ENCODE measurements at places on chromosomes 13 and 19.

DNA sequence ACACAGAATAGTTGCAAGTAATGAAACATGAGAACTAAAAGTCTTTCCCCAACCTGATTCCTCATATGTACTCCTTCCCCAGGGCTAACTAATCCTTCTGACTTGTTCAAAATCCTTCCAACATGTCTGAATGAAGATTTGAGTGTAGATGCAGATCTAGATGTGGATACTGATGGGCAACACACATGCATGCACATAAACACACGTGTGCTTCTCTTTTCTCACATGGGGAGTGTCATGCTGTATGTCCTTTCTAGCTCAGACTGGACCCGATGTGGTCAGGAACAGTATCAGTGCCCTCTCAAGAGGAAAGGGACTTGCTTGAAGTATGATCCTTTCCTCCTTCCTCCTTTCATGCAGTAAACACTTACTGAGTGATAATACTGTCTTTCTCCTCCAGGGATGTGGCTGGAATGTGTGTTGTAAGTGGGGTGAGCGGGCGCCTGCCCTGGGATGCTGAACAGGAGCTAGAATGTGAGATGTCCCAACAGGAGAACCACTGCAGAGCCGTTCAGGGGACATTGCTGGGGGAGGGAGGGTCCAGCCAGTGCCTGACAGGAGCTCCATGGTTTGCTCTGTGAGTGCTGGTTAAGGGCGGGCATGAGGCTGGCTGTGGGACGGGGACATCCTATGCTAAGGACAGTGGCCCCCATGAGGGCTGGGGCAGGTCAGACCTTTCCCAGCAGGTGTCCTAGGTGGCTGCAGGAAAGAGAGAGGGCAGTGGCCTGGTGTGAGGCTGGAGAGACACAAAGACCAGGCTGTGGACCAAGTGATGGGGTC lies 146.9 kb downstream of the TEX29 start:
- no peak for DNase-seq

DNA sequence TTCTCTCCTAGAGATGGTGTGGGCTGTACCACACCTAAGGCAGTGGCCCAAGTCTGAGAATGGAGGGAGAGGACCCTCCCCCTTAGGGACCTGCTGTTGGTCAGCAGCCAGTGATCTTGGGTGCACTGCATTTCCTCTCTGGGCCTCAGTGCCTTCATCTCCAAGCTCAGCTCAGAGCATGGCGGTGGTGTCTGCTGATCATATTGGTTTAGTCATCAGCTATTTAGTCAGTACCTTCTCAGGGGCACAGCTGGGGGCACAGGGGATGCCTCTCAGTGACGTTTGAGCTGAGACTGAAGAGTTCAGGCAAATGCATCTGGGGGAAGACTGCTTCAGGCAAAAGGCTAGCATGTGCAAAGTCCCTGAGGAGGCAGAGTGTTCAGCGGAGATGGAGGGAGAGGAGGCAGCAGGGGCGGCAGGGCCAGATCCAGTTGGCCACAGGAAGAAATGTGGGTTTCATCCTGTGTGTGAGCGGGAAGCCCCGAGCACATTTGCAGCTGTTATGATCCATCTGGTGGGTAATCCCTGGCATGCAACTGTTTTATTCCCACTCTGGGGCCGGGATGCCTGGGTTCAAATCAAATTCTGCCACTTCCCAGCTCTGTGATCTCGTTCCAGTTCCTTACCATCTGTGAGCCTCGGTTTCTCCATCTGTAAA lies 15.7 kb upstream of the PGLS start:
- no peak for DNase-seq

- no peak for DNase-seq
Measured at GRCh38 chr19:39325778-39326665, 5.4 kb upstream of the LRFN1 start.

GRCh38 chr13:62524061-62524460 lies 1108.4 kb upstream of the PCDH20 start:
- DNase-seq, result no peak

- DNase-seq, result no peak
Measured at GRCh38 chr19:869245-870177, 10.0 kb downstream of the CFD start.

GRCh38 chr13:109249780-109250528 lies 536.4 kb downstream of the IRS2 start:
- no peak for DNase-seq

DNA sequence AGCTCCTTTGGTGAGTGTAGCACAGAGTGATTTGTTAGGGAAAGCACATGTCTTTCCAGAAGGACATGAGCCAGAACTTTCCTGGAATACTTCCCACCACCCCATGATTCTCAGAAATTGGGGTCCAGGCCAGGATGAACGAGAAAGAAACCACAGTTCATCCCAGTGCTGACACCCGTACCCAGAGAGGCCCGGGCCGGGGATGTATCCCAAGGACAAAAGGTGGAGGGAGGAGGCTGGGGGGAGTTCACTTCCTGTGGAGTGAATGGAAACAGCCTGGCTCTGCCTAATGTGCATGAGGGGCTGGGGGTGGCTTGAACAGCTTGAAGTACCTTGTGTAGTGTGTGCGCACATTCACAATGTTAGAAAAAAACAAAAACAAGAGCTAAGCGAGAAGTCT lies 47.5 kb downstream of the CDADC1 start:
- DNase-seq, result no peak

- DNase-seq, result no peak
Measured at GRCh38 chr19:13347367-13347766, 158.9 kb downstream of the CACNA1A start.

- DNase-seq, result no peak
Measured at GRCh38 chr13:68608147-68608546, 1378.0 kb upstream of the PCDH9 start.

DNA sequence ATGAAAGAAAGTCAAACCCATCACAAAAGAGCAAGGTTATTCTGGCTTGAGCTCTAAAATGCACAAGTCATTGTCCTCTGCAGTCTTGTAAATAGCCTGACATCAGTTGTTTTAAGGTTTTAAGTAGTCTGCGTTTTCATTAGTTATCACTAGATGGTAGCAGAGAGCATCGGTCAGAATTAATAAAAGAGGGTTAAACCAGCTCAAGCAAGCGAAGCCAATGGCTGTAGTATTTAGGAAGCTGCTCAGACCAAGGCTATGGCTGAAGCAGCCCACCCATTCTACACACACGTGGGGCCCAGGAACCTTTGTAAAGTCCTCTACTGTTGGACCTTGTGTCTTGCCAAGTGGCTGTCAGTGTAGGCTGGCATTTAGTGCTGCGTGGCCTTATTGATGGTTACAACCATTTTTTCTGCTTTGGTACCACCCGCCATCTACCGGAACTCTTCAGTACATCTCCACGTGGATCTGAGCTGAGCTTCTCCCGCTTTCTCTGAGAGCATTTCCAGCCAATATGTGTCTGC lies 13.3 kb upstream of the ZNF57 start:
- DNase-seq, result no peak

DNA sequence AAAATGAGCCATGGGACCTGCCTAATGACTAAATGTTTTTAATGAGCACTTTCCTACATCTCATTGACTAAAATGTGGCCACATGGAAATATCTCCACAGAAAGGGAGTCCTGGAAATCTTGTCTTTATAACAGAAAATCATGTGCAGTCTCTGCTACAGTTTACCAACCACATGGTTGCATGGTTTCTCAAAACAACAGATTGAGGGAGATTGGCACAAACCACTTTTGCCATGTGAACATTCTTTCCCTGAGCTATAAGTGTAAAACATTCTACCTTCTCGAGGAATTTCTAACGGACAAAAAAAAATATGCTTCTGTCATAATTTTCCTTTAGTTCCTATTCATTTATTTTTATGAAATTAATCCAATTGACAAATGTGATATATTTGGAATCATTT lies 218.9 kb upstream of the SLITRK5 start:
- DNase-seq, result no peak

- no peak for DNase-seq
Measured at GRCh38 chr13:94414141-94414540, 65.3 kb downstream of the DCT start.

DNA sequence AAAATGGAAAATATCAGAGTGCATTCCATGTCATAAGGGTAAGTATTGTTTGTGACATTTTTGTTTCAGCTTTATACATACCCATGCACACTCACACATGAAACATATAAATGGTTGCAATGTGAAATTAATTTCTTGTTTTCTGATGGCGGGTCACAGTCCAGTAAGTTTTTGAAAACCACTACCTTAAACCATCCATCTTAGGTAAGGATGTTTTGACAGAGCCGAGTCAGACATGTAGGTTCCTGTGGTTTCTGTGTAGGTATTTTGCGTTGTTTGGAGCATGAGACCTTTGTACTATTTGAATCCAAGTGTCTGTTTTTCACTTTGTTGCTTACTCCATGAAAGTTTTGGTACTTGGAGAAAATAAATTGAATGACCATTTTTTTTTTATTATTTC lies 121.7 kb downstream of the B3GLCT start:
- DNase-seq, result no peak

- DNase-seq, result no peak
Measured at GRCh38 chr19:42553292-42554045, 25.2 kb upstream of the CEACAM1 start.

DNA sequence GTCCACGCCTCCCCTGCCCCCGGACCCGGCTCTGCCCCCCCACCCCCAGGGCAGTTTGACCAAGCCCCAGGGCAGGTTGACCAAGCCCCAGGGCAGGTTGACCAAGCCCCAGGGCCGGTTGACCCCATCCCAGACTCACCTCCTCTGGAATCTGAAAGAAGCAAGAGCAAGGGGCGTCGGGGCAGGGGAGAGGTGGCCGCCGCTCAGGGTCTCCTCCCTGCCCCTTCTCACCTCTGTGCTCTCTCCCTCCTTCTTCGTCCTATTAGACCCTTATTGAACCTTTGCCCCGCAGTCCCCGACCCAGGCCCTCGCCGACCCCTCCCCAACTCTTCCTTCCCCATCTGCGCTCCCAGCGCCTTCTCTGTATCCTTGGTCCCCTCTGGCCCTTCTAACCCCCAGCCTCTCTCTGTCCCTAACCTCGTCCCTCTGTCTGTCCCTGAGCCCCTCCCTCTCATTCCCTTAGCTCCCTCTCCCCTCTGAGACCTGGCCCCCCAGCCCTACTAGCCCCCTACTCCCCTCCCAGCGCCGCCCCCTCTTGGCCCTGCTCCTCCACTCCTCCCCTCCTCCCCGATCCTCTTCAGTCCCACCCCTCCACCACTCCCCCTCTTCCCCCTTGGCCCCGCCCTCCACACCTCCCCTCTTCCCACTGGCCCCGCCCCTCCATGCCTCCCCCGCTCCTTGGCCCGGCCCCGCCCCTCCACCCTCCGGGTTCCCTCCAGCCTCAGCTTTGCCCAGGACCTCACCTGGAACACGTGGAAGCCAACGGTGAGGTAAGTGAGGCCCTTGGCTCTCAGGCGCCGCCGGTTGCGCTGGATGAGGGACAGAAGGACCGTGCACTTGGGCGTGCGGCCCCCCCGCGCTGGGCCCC lies 7.6 kb downstream of the CAPN12 start:
- peak; percentile 48 for DNase-seq

DNA sequence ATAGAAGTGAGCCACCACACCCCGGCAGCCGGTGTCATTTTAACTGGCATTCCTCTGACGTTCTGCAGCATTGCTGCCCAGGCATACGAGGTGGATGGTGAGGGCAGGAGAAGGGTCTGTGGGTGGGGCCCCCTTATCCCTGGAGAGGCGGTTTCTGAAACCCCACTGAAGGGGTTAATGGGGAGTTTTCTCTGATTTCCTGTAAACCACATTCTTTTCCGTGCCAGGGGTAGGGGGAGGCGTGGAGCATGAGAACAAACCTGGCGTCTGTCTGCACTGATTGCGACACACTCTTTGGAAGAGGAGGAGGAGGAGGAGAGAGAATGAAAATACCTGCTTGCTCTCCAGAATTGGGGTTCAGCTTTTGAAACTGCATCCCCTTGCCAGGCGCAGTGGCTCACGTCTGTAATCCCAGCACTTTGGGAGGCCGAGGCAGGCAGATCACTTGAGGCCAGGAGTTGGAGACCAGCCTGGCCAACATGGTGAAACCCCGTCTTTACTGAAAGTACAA lies 2.7 kb upstream of the C3 start:
- DNase-seq, result no peak

DNA sequence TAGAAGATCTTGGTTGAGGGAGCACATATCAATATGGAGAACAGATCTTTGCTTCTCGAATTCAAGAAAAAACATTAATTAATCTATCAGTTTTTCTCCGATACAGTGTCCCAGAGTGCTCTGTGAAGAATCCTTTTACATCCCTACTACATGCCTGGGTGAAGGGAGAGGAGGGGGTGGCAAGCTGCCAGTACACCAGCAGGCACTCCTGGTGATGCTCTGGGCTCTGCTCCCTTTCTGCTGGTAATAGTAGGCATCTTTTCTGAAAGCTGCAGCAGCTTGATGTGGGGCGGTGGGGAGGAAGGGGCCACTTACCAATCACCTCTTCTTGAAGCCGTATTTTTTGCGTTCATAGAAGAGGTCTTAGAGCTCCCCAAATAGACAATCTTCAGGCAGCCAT lies 30.7 kb downstream of the PBX4 start:
- DNase-seq, result no peak

DNA sequence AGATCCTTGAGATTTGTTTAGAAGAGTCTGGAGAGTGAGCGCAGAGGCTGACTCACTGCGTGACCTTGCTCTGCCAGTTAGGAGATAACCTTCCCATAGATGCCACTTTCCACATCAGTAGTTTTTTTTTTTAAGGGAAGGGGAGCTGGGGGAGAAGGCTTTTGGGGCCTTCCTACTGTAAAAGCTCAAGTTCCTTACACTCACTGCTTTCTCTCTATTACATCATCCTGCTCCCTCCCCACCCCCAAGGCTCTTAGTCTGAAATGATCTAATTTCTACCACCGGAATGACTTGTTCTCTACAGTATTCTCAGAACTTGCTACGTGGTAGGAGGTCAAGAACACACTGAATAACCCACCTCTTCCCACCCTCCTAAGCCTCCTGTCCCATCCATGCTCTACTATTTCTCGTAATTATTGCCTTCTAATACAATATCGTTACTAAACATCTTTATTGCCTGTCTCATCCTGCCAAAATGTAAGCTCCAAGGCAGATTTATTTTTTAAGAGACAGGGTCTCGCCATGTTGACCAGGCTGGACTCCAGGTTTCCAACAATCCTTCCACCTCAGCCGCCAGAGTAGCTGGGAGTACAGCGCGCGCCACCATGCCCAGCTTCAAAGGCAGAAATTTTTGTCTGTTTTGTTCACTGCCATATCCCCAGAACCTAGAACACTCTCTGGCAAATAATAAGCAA lies 1.2 kb downstream of the LONP1 start:
- DNase-seq, result no peak

- no peak for DNase-seq
Measured at GRCh38 chr19:2837430-2837829, 3.8 kb upstream of the ZNF555 start.
